CD8-positive, alpha-beta T cell (primary cell): ENCODE measurements at places on chromosomes 1 and 21.
A peak's percentile ranks its signal among the peaks of the same experiment; 100 is the strongest.

DNA sequence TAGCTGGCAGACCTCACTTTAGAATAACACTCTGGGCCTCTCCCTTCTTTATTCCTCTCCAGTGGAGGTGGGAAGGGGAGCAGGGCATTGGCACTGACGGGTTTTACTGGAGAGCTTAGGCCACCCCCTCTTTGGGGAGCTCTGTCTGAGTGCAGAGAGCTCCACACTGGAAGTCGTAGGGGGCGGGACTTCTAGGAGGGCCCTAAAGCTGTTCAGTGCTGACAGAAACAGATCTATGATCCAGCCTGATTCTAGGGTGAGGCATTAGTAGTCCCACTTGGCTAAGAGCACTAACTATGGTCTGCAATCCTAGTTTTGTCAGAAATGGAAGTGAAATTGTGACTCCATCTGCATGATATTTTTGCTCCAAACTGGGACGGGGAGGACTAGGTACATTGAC is 138.7 kb downstream of the MIS18A start:
- no peak for DNase-seq

GRCh38 chr1:145906954-145907753 is 2.7 kb downstream of the ITGA10 start:
- DNase-seq: no peak

GRCh38 chr1:183693521-183693920 is 40.4 kb upstream of the APOBEC4 start:
- DNase-seq: no peak

DNA sequence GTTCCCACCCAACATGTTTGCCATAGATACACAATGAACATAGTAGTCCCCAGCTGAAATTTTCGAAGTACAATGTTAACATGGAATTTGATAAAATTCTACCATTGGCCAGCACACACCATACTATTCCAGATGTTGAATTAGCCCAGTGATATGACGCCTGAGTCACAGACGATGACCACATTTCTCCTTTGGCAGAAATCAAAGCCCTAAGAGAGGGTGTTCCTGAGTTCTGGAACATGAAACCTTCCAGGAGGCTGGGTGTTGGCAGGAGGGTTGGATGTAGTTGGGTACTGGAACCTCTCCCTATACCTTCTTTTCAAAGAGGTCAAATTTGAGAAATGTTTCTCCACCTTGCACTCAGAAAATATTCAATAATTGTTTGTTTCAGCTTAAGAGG is 37.8 kb downstream of the LPAR3 start:
- DNase-seq: no peak

DNA sequence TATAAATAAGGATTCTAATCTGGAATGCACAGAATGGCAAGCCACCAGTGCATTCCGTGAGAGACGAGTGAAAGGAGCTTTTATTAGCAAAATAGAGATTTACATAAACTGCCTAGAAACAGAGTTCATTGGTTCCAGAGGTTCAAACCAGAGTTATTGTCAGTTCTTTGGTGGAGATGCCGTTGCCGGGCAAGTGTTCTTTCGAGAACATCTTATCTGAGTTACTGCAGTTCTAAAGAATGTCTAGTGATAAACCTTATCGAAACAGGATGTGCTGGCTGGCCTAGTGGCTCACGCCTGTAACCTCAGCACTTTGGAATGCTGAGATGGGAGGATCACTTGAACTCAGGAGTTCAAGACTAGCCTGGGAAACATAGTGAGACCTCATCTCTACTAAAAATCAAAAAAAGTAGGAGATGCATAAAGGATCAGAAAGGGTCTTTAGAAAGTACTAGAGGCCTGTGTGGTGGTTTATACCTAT is 19.9 kb upstream of the EVI5 start:
- peak; percentile 38 for DNase-seq

DNA sequence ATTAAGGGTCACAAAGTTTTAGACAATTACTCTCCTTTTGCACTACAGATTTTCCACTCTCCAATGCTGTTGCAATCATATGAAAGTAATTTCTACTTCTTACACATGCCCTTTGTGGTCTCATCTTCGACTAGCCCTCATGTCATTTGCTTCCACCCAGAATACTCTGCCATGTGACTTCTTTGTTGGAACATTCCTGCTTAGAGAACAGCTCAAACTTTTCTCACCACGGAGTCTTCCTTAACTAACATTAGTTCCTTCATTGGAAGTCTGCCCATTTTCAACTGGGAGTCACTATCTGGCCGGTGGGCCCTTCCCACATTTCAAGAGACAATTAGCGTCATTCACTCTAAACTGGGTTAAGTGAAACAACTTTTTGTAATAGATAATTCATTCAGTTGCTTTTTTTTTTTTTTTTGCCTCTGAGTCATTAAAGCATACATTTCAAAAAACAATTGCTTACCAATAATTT is 142.6 kb upstream of the PALMD start:
- no peak for DNase-seq

DNA sequence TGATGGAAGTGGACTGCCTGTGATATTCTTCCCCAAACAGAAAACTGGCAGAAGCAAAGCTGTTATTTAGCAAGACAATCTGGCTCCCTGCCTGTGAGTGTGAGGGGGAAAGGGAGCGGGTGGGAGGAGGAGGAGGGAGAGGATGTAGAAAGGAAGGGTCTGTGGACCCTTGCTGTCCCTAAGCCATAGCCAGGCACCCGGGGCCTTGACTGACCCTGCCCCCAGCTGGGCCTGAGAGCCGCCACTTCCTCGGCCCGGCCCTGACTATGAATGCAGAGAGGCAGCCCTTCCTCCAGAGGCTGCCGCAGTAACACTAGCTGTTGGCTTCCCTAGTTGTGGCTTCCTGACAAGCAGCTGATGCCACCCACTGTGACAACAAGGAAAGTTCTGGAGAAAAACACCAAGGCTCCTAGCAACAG is 13.9 kb downstream of the PLA2G2F start:
- DNase-seq: no peak
